ENCODE measurements at places on chromosomes 3 and 15.

- no peak for DNase-seq
These were observed 440.3 kb upstream of the DPH6 start for GRCh38 chr15:35986191-35986721.

GRCh38 chr3:189117087-189117486 is 54.7 kb upstream of the TPRG1 start:
- DNase-seq, result no peak

- peak; percentile 13 for DNase-seq
These were observed 18.5 kb downstream of the MINAR1 start for GRCh38 chr15:79450648-79451047.

DNA sequence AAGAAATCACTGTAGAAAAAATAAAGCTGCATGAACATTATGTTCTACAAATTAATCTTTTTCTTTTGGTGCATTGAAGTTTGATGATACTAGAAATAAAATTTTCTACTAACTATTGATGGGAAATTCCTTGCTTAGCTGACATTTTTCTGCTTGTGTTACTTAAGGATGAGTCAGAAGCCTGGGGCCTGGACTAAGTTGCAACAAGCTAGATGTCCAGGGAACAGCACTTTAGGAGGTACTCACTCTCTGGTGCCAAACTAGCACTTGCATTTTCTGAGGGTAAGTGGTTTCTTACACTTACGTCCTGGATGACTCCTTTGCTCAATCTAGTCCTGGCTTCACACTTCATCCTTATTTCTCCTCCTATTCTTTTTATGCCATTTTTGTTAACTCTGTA is 945.1 kb downstream of the IGSF11 start:
- DNase-seq, result no peak

DNA sequence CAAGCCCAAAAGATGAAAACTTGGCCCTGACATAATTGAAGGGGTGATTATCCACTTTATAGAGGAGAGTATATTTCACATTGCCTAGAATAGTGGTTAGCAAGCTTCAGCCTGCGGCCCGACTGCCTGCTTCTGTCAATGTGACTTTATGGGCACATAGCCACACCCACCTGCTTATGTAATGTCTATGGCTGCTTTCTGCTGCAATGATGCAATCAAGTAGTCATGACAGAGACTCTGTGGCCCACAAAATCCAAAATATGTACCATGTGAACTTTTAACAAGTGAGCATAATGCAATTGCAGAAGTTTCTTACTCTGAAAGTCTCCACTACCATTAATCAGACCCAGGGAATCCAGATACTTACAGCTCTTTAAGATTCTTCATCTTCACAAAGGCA is 103.1 kb downstream of the LRIG1 start:
- peak; percentile 40 for DNase-seq

GRCh38 chr15:46795685-46796084 is 921.6 kb upstream of the SEMA6D start:
- no peak for DNase-seq

DNA sequence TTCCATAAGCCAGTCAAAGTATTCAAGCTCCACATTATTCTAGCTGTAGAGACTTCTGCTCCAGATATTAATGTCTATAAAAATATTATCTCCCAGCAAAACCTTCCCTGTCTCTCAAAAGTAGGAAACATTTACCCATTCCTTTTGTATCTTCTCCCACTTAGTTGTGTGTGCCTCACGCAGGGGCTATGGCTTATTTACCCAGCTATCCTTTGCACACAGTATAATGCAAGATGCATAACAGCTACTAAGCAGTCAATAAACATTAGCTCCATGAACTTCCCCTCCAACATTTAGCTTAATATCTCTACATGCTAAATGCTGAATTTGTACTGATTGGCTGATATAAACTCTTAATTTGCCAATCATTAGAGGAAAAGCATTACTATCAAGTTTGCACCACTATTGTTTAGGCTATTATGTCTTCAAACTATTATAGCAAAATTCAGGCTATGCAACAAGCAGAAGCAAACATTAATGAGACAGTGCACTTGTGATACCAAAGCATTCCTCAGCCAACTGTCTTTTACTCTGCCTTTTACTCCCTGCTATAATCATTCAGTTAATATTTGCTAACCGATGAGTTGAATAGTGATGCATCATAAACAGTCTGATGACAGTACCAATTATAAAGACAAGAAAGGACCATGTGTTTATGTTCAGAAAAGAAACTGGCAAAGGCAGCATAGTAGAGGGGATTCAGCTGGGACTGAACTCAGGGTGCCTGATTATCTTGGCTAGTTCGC is 81.2 kb downstream of the PLCH1 start:
- DNase-seq, result no peak

DNA sequence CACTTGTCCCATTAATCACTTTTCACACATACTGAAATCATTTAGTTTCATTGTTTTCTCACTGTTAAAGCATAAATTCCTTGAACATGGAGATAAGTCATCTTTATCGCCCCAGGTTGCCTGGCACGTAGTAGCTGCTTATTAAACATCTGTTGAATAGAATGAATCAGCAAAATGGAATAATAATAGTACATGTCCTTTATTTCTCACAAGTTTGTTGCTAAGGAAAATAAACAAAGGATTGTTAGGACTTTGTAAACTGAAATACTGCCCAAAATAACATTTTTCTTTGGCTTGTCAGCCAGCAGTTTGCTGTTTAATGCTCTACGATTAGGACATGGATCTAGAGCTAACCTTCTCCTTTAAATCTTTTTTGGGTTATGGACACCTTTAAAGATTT is 17.9 kb downstream of the SLC35A5 start:
- no peak for DNase-seq

GRCh38 chr15:39195961-39196486 is 384.9 kb upstream of the THBS1 start:
- no peak for DNase-seq

GRCh38 chr3:152319831-152320617 is 51.3 kb downstream of the MBNL1 start:
- peak; percentile 89 for DNase-seq

GRCh38 chr3:32352563-32352962 is 39.1 kb upstream of the CMTM7 start:
- DNase-seq, result no peak

DNA sequence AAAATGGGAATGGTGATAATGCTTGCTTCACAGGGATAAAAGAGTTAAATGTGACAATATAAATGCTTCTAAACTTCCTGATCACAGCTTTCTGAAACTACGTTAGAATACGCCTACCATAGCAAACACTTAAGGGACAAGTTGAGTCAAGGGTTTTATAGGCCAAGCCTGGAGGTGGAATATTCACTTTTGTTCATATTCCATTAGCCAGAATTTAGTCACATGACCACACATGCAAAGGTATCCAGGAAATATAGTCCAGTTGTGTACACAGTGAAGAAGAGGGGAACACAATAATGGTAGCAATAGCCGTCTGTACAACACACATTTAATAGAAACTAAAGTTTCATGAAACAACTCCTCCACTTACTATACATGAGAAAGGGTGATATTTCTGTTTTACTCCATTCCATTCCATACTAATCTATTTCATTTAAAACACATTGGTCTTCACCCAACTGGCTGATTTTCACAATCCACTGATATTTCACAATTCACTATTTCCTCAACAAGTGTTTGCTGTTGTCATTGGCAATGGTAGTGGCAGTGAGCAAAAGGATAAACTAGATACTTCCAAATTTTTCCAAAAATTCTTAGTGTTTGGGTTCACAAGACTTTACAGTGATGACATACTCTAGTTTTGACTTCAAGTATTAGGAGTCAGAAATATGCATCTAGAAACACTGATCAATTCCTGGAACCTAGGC is 270.9 kb downstream of the ERC2 start:
- no peak for DNase-seq

DNA sequence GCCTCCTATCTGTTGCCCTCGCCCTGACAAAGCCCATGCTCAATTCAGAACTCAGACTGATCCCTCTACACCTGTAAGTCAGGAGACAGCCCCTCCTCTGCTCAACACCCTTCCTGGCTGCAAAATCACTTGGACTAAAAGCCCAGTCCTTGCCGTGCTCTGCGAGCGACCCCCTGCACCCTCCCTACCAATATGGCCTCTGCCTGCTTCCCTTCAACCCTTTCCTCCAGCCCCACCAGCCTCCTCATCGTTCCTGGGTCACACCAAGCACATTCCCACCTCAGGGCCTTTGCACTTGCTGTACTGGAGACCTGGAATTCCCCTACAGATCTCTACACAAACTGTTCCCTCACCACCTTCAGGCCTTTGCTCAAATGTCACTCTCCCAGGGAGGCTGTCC is 5.2 kb upstream of the SSUH2 start:
- no peak for DNase-seq

- DNase-seq, result no peak
These were observed 24.0 kb upstream of the MEIS2 start for GRCh38 chr15:37124331-37124730.

- DNase-seq, result no peak
These were observed 56.2 kb downstream of the FAM43A start for GRCh38 chr3:194741916-194742315.

DNA sequence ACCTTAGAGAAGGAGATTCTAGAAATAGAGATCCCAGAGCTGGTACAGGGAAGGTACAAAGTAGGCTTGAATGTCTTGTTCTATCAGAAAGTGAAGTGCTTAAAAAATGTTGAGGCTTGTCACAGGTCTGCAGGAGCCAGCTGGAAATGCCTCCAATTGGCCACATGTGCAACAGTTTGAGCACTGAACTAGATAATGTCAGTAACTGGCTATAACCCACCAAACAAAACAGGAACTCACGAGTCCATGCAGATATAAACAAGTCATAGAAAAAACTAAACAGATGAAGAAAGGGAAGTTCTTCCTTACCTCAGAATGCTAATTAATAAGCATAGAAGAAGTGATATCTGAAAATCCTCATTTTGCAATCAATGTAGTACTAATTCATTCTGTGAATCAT is 11.9 kb upstream of the TF start:
- DNase-seq, result peak; percentile 71

DNA sequence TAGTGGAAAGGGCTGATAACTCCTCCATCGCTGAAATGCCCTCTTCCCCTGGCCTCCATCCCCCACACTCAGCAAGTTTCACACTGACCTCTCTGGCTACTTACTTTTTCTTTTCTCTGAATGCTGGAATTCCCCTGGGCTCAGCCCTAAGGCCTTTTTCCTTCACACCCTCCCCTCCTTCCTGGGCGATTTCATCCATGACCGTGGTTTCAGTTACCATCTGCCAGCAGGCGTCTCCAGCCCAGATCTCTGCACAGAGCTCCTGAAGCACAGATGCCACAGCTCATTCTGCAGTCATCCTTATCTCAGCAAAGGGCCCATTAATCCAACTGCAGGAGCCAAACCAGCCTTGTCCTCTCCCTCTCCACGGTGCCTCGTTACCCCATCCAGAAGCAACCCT is 114.0 kb downstream of the RFTN1 start:
- DNase-seq, result peak; percentile 58

GRCh38 chr3:108546247-108546646 is 35.9 kb upstream of the MYH15 start:
- DNase-seq, result no peak

GRCh38 chr3:115667738-115668065 is 44.4 kb downstream of the GAP43 start:
- no peak for DNase-seq

DNA sequence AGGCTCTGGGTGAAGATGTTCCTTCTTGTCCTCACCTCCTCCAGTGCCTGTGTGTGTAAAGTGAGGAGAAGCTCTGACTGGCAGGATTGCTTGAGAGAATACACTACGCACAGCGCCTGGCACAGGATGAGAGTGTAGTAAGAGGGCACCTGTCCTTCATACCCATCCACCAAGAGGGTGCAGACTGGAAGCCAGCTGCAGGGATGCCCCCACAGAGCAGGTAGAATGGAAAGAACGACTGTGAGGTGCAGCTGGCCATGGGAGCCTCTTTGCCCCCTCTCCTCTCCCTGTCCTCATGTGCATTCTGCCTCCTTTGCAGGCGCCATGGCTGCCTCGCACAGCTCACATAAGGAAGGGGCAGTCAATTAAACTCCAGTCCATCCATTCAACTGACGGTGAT is 12.3 kb downstream of the FBXL22 start:
- DNase-seq, result no peak

DNA sequence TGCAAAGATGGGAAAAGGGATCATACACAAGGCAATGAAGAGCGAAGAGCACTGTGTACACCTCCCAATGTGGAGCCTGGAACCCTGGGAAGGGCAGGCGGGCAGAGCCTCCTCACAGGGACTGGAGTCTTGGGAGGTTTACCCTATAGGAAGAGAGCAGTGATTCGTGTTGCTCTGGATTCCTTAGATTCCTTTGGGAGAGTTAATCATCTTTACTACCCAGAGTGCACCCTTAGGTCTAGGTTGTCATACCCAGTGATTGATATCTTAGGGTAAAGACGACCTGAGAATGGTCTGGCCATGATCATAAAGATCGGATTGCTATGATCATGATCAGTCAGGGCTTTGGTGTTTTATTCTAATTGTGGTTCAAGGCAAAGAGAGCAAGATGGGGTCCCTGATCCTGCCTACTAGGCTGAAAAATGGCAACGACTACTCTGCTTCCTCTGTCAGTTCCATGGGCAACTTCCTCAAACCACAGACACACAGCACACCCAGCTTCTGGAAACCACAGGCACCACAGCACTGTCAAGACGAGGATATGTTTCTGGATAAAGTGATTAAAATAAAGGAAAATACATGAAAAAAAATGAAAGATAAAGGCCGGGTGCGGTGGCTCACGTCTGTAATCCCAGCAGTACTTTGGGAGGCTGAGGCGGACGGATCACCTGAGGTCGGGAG is 20.4 kb upstream of the MAP6D1 start:
- peak; percentile 1 for DNase-seq

- peak; percentile 24 for DNase-seq
These were observed 42.2 kb upstream of the POMGNT2 start for GRCh38 chr3:43148033-43148432.

GRCh38 chr3:113496924-113497323 is 18.0 kb downstream of the SPICE1 start:
- DNase-seq, result no peak

DNA sequence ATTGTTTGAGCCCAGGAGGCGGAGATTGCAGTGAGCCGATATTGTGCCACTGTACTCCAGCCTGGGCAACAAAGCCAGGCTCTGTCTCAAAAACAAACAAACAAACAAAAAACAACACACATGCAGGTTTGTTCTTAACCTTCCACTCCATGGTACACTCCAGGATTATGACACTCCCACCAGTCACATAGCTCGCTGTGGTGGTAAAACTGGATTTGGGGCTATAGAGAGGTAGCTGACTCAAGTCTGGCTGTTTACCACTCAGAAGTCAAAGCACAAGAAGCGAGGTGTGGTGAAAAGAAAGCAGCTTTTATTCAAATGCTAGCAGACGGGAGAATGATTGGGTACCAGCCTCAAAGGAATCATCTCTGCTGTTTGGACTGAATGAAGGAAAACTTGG is 49.0 kb upstream of the SIAH2 start:
- DNase-seq, result no peak

Measured in OCI-M1 (cell line).